ENCODE measurements at places on chromosomes 11 and 22. TPM values are rescaled to one million over a fixed set of nuclear protein-coding genes. Genes with fewer than 3 reads are reported as not detected.

RIC3 gene
- total RNA-seq: 4.2 TPM

CASP5 gene
- not detected for total RNA-seq

FBXO7 gene
- 67.8 TPM for total RNA-seq

JHY gene
- 10.1 TPM for total RNA-seq

MS4A6E gene
- not detected for total RNA-seq

PGGHG gene
- total RNA-seq: 115 TPM

- DNase-seq: no peak
Observed at GRCh38 chr22:36311386-36312085, 58.6 kb downstream of the APOL1 start.

DNA sequence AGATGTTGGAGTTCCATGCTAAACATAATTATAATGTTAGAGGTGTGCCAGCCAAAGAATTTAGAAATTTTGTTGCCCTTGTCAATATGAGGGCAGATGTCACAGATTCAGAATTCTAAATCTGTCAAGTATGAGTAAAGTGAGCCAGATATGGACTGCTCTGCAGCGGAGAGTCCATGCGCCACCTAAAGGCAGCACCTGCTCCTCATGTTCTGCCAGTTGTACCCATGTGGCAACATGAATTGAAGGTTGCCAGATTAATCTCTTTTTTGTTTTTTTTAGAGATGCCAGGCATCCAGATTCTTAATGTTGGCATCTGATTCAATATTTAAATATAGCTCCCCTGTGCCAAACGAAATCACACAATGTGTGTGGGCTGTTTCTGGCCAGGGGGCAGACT lies 678.6 kb upstream of the ANO5 start:
- DNase-seq: no peak

GRCh38 chr11:64120951-64121569 lies 44.9 kb downstream of the MACROD1 start:
- DNase-seq: no peak

- DNase-seq: no peak
Observed at GRCh38 chr11:109991835-109992234, 101.4 kb upstream of the ZC3H12C start.

DNA sequence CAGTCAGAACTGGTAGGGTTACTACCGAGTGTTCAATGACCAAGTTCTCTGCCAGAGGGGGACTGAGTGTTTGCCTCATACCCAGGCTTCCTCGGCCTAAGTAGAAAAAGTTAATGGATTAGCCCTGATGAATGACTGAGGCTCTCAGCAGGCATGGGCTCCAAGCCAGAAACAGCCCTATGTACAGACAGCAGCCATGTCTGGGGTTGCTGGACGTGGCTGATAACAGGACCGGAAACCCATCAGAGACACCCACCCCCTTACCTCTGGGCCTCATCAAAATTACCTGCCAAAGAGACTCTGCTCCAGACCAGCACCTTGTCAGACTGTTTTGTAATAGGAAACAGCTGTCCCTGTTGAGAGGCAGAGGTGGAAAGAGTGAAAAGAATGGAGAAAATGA lies 351.4 kb downstream of the ETS1 start:
- no peak for DNase-seq

GRCh38 chr11:105489446-105489845 lies 120.4 kb upstream of the GRIA4 start:
- DNase-seq: no peak

- no peak for DNase-seq
Observed at GRCh38 chr11:45459491-45459890, 173.3 kb upstream of the SYT13 start.

DNA sequence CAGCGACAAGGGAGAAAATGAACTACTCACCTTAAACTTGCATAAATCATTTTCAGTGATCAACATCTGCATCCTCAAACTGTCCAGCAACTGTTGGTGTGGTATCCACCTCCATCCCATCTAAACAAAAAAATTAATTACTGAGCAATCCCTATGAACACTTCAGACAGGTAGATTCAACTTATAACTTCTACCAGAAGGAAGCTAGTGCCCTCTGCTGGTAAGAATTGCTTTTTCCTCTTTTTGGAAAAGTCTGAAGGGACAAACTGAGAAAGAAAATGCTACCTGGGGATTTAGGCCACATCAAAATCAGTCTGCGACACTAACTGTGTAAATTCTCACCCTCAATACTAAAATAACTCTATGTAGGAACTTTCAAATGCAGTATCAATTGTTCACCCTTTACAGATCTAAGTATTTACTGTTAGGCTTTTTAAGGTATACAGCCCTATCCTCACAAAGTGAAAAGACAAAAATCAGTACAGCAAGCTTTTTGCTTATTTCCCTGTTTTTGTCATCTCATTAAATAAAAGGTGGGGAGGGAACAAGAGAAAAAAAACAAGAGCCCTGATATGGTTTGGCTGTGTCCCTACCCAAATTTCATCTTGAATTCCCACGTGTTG lies 17.9 kb downstream of the CLNS1A start:
- peak; percentile 64 for DNase-seq

- no peak for DNase-seq
Observed at GRCh38 chr22:23553438-23553837, 26.7 kb downstream of the IGLL1 start.

DNA sequence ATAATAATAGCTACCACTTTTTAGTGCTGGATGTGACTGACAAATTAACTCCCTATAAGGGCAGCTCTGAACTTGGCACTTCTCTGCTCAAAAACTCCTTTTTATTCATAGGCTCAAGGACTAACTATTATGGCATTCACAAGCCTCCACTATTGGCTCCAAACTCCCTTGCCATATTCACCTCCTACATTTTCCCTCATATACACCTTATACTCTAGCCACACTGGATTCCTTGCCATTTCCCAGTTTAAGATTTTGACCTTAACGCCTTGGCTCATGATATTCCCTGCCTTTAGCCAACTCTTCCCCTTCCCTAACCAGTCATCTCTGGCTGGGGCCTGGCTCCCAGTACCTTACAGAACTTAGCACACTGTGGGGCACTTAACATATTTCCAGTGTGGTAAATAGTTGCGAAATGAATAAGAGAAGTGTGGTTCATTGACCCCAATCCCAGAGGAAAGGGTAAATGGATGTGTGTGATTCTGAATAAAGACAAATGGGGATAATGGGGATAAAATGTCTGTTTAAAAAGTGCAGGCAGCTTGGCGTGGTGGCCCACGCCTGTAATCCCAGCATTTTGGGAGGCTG lies 40.0 kb upstream of the SORL1 start:
- no peak for DNase-seq

DNA sequence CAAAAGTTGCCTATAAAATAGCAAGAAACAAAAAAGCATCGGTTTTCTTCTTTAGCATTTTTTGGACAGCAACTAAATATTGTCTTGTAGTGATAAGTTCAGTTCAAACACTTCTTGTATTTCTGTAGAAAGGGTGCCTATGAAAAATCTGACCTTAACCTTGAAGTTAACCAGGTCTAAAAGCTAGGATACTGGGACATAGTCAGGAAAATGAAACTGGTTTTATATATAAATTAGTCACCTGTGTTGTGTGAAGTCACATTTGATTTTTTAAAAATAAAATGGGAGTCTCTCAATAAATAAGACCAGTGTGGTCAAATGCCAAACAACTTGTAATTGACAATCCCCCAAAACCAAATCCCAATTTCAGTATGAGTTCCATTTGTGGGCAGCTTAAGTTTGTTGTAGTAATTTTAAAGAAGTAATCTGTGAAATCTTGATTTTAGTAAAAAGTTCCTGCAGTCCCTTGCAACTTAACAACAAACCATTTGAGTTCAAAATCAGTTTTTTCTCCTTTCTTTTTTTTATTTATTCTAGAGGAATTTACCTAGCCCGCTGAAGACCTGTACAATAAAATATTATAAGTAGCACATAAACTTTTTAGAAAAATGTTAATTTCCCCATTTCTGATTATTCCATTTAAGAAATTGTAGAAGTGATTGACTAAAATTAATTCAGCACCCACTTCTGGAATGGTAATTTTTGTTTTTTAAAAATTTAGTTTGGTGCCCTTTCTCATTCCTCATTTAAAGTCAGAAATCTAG lies 84.5 kb upstream of the PPARA start:
- no peak for DNase-seq

DNA sequence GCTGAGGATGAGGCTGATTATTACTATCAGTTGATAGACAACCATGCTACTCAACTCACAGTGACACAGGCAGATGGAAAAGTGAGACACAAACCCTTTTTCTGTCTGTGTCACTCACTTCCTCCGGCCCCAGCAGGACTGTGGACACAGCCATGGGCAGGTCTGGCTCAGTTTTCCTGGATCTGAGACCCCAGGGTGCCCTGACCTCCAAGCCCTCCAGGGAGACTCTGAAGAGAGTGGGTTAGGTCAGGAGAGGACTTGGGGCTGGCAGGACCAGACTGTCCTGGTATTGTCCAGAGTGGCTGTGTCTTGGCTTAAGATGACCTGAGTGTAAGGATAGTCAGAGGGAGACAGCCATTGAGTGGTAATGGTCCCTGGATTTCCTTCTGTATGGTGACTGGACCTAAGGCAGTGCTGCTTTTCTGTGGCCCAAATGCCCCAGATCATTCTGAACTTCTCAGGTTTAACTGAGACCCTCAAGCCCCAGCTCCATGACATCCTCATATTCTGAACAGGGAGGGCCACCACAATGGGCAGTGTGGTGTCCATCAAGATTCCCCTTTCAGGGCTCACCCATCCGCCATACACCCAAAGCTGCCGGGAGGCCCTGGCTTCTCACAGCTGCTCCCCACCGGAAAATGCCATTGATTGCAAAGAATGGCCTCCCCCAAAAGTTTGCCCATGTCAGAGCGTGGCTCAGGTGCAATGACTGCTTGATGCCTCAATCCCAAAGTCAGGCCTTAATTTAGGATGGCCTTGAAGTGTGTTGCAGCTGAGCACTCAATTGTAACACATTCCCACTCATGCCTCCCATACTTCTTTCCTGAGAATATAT lies 36.2 kb upstream of the PRAME start:
- DNase-seq: no peak

GRCh38 chr11:101508370-101508769 lies 75.4 kb downstream of the TRPC6 start:
- no peak for DNase-seq

GRCh38 chr11:44960200-44960845 lies 9.6 kb upstream of the TP53I11 start:
- DNase-seq: no peak

DNA sequence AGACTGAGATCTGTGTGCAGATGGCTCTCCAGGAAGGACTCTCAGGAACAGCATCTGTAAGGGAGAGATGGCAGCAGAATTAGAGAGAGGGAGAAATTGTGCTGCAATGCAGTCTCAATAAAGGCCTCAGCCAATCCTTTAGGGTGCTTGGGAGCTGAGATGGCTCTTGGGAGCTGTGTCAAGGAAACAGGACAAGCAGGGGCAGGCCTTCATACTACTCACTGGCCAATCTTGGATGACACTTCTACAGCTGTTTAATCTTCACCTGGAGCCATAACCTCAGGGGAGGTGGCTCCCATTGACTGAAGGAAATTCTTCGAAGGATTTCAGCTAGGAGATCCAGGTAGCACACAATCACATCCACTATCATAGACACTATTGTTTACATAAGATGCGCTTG lies 10.0 kb downstream of the OR5B21 start:
- no peak for DNase-seq
